Neuronal stem cell (in vitro differentiated cells): ENCODE measurements at places on chromosomes 3 and 15.
A peak's percentile ranks its signal among the peaks of the same experiment; 100 is the strongest.

- DNase-seq, result no peak
These were observed 324.4 kb upstream of the CFAP20DC start for GRCh38 chr3:59374091-59374817.

GRCh38 chr3:18111796-18112232, 313.3 kb downstream of the SATB1 start:
- no peak for DNase-seq

GRCh38 chr3:76107935-76108570, 322.7 kb upstream of the ZNF717 start:
- DNase-seq, result no peak

DNA sequence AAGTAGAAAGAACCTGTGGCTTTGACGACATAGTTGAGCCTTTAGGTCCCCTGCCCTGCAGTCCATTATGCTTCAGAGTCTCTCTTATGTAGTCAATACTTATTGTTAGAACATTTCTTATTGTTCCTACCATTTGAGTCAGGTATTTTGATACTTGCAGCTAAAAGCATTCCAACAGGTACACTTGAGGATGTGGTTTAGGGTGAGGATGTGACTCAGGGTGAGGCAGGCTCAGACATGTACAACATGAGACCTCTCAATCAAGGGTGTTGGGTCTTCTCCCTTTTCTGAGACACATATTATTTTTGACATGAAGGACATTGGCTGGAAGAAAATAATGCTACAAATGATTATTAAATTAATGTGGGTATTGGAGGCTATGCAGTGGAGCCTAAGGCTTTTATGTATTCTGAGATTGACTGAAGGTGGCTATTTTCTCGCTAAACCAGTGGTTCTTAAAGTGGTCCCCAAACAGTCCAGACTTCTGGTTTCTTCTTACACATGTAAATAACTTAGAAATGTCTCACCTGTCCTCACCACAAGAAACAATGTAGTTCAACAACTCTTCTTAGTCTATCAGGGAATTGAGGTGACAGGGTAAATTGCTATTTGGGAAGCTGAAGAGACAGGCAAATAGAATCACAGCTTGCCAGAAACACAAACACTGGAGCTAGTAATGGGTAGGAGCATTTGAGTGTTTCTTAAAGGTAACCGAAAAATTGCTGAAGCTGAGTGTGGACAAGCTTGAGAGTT, 135.5 kb upstream of the ZPLD1 start:
- no peak for DNase-seq

DNA sequence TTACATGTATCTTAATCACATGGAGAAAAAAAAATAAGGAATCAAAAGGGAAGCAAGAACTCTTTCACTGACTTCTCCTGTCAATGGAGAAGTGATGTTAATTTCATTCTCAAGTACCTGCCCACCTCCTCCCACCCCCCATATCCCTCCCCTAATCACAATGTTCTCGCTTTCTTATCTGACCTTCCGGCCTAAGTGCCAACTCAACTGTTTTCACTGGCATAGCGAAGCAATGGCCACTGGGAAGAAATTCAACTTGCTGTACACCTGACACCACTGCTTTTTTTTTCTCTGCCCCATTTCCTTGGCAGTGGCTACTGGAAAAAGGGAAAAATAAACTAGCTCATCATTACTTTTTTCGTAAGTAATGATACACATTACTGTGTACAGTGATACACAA, 3.8 kb downstream of the SGO1 start:
- DNase-seq, result no peak

- no peak for DNase-seq
These were observed 341.3 kb upstream of the CFAP20DC start for GRCh38 chr3:59391131-59391530.

DNA sequence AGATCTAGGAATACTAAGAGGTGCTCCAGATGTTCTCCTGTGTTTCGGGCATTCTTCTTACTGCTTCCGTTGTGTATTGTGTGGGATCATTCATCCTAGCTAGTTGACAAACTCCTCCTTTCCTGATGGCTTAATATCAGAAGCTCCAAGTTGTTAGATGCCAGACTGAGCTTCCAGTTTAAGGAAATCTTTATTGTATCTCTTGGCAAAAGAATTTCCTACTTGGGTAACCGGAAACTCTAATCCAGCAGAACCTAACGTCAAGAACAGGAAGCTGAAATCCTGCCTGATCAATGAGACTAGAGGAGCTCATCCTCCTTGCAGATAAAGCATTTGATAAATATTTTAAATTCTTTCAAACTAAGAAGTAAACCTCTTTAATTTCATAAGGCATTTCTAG, 27.7 kb upstream of the MYH15 start:
- no peak for DNase-seq

GRCh38 chr15:52480990-52481389, 47.7 kb downstream of the MYO5A start:
- no peak for DNase-seq

DNA sequence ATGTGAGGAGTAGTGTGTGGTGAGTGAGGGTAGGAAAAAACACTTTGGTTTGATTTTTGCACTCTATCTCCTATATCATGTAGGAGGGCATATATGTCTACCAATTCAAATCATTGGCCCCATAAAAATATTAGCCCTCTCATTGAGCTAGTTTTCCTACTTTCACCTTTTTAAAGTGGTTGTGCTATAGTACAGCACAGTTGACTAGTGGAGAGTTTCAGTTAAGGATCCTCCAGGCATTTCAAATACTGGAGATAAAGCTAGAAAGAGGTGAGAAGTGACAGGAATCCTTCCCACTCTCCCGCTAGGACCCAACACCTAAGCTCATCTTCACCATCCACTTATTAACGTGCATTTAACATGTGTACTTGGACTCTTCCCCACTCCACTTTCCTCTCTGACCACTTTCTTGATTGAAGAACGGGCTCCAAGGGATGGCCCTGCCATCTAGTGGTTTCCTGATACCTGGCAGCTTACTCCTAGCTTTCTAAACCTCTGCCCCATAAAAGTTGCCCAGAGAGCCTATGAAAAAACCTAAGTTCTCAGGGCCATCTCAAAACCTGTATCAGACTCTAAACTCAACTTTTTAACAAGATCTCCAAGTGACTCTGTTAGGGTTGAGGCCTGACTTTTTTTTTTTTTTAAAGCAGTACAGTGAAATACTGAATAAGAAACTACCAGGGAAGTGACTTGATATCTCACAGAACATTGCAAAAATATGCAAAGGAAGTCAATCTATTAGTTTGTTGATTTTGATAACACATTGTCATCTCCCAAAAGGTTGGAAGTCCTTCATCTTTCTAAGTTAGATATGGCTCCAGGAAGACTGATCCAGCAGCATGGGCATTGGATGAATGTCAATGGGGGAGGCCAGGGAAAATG, 17.9 kb downstream of the IL12A start:
- DNase-seq, result peak; percentile 49

- no peak for DNase-seq
These were observed 36.9 kb downstream of the RAB8B start for GRCh38 chr15:63226155-63226883.

DNA sequence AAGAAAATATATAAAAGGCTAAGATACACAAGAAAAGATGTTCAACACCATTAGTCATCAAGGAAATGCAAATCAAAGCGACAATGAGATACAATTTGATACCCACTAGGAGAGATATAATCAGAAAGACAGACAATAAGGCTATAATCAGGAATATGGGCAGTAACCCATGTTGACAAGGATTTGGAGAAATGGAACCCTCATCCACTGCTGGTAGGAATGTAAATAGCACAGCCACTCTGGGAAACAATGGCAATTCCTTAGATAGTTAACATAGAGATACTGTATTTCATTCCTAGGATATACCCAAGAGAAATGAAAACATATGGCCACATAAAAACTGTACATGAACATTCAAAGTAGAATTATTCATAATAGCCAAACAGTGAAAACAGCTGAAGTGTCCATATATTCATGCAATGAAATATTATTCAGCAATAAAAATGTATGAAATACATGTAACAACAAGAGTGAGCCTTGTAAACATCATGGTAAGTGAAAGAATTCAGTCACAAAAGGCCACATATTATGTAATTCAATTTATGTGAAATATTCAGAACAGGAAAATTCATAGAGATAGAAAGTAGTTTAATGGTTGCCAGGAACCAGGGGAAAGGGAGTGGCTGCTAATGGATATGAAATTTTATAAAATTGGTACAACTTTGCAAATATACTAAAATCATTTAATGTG, 18.2 kb upstream of the COL8A1 start:
- DNase-seq, result no peak

GRCh38 chr3:106514431-106514830, 645.6 kb upstream of the CBLB start:
- no peak for DNase-seq

GRCh38 chr3:88009066-88009465, 49.7 kb downstream of the CGGBP1 start:
- DNase-seq, result no peak

DNA sequence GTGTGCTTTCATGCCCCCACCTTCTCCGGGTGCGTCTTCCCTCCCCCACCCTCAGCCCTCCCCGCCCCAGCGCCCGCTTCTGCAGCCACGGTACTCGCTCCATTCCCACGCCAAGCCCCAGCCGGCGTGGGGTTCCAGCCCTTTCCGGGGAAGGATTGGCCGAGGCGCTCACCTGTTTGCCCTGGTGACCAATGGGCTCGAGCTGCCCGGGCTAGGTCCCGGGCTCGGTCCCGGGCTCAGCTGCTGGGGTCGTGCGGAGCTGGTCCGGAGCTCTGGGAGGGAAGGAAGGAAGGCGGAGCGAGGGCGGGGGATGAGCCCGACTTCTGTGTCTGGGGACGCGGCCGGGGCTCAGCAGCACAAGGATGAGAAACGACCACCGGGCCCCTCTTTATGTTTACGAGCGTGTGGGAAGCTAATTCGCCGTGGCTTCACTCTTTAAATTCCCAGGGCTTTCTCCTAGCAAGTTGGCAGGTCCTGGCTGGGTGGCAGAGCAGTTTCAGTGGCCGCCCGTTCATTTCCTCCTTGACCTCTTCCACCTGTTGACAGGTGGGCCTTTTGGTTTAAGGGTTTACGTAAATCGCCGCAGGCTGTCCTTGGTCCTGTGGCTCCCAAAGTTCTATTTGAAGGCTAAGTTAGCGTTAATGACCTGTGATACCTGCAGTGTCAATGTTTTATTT, at the start of gene IGSF10:
TSS of gene IGSF10 (minus strand) at position 288 of the 677 bp plus-strand sequence. CDS start 2,352 bp downstream, outside the sequence.
- peak; percentile 14 for DNase-seq

GRCh38 chr15:75153087-75153486, 48.6 kb upstream of the C15orf39 start:
- DNase-seq, result no peak
